ENCODE measurements at places on chromosomes 16 and 17. TPM values are rescaled to one million over a fixed set of nuclear protein-coding genes. Genes with fewer than 3 reads are reported as not detected.
A peak's percentile ranks its signal among the peaks of the same experiment; 100 is the strongest.

Gene ADAMTS18
- not detected for total RNA-seq

Gene MT1M
- total RNA-seq: not detected

Gene TLCD2
- not detected for total RNA-seq

Gene RAB11FIP3
- total RNA-seq: 20.7 TPM

Gene PITPNM3
- total RNA-seq: 0.68 TPM

Gene CCDC144A
- total RNA-seq: 0.97 TPM

Gene TBC1D3L
- total RNA-seq: 17.1 TPM

Gene NACA2
- not detected for total RNA-seq

Gene GOT2
- total RNA-seq: 96.4 TPM

Gene OTOP3
- total RNA-seq: not detected

GRCh38 chr16:66703406-66704215, 7.1 kb upstream of the CMTM4 start:
- H3K4me1 ChIP-seq: peaks cover 4% of the 10 kb centered on the region
- no peak overlapping the region for H3K27ac ChIP-seq
- no peak for DNase-seq
- H3K27me3 ChIP-seq: peaks cover 30% of the 10 kb centered on the region
- H3K36me3 ChIP-seq: no peaks in the 10 kb centered on the region
- H3K4me3 ChIP-seq: no peak overlapping the region

GRCh38 chr16:61820820-61821219, 215.4 kb downstream of the CDH8 start:
- no peaks in the 10 kb centered on the region for H3K4me1 ChIP-seq
- no peak overlapping the region for H3K4me3 ChIP-seq
- H3K27ac ChIP-seq: no peak overlapping the region
- no peak for DNase-seq

GRCh38 chr17:80416940-80417293, 1.9 kb downstream of the ENDOV start:
- peaks cover 15% of the 10 kb centered on the region for H3K27me3 ChIP-seq
- no peak for DNase-seq
- H3K36me3 ChIP-seq: peaks cover 5% of the 10 kb centered on the region
- H3K27ac ChIP-seq: no peak overlapping the region

- no peaks in the 10 kb centered on the region for H3K36me3 ChIP-seq
- no peak overlapping the region for H3K4me3 ChIP-seq
Measured at GRCh38 chr16:79347277-79347676, 253.3 kb downstream of the MAF start.

GRCh38 chr17:18250708-18251107, 7.8 kb downstream of the FLII start:
- peaks cover 63% of the 10 kb centered on the region for H3K36me3 ChIP-seq
- peaks cover 5% of the 10 kb centered on the region for H3K4me1 ChIP-seq
- no peak for DNase-seq
- H3K4me3 ChIP-seq: no peak overlapping the region
- H3K27ac ChIP-seq: no peak overlapping the region

DNA sequence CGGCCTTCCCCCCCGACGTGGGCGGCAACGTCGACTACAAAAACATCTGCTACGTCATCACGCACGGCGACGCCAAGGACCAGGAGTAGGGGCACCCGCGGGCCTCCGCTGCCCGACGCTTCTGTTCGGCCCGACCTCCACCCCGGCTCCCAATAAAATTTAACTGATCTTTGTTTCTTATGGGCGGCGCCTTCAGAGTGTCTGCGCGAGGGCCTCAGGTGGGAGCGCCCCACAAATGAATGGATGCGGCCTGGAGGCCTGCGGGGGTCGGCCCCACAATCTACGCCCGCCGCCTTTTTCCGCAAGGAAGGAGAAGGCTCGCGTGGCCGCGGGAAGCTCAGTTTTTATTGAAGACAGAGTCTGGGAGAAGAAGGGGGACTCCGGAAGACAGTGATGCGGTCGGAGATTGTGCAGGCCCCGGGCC, 3.2 kb downstream of the MYL11 start:
- peak overlapping the region; percentile 100 for H3K27ac ChIP-seq
- H3K27me3 ChIP-seq: no peaks in the 10 kb centered on the region
- peaks cover 59% of the 10 kb centered on the region for H3K4me1 ChIP-seq
- peak; percentile 90 for DNase-seq

GRCh38 chr17:69477204-69477902, 62.9 kb downstream of the MAP2K6 start:
- no peak overlapping the region for H3K4me3 ChIP-seq
- no peaks in the 10 kb centered on the region for H3K36me3 ChIP-seq
- no peaks in the 10 kb centered on the region for H3K27me3 ChIP-seq

DNA sequence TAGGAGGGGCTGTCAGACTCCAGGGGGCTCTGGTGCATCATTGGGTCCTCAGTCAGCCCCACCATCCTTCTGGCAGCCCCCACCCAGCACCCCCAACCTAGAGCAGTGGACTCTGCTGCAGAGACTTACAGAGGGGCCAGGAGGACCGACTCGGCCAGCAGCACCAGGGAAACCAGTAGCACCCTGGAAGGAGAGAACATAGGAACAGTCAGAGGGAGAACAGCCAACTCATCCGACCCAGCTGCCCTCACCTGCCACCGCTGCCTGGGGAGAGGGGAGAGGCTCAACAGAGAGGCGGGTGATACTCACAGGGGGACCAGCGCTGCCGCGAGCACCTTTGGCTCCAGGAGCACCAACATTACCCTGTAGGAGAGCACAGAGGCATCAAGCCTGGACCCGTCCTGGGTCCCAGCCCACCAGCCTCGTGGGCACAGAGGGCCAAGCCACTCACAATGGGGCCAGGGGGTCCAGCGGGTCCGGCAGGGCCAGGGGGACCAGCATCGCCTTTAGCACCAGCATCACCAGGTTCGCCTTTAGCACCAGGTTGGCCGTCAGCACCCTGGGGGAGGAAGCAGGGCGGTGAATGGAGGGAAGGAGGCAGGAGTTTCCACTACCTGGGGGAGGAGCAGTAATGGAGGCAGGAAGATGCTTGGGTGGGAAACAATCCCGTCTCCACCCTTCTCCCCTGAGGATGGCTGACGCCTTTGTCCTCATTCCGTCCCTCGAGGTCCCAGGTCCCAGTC, 11.7 kb downstream of the COL1A1 start:
- no peak for DNase-seq
- no peak overlapping the region for H3K4me3 ChIP-seq
- no peaks in the 10 kb centered on the region for H3K4me1 ChIP-seq
- H3K36me3 ChIP-seq: no peaks in the 10 kb centered on the region
- no peak overlapping the region for H3K27ac ChIP-seq

GRCh38 chr16:77991701-77992100, 30.6 kb upstream of the CLEC3A start:
- DNase-seq: no peak
- no peaks in the 10 kb centered on the region for H3K27me3 ChIP-seq
- no peaks in the 10 kb centered on the region for H3K36me3 ChIP-seq
- no peak overlapping the region for H3K27ac ChIP-seq

- DNase-seq: no peak
- no peaks in the 10 kb centered on the region for H3K27me3 ChIP-seq
- H3K4me3 ChIP-seq: no peak overlapping the region
Measured at GRCh38 chr17:4307179-4307930, 43.6 kb upstream of the ANKFY1 start.

DNA sequence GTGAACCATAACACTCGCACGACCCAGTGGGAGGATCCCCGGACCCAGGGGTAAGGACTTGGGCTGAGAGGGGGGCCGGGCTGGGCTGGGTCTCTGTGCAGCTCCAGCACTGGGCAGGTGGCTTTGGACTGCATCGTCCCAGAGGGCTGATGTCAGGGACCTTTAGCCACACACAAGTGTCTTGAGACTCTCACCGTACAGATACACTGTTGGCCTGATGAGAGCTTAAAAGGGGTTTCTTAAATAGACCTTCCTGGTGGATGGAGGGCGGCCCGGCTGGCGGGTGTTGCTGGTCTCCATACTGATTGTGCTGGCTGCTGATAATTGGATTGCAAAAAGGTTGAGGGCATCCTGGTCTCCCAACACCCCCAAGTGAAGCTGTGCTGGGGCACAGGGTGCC, 21.7 kb upstream of the CLEC18A start:
- no peaks in the 10 kb centered on the region for H3K27me3 ChIP-seq
- no peak for DNase-seq
- no peak overlapping the region for H3K27ac ChIP-seq
- H3K4me3 ChIP-seq: no peak overlapping the region
- no peaks in the 10 kb centered on the region for H3K4me1 ChIP-seq

DNA sequence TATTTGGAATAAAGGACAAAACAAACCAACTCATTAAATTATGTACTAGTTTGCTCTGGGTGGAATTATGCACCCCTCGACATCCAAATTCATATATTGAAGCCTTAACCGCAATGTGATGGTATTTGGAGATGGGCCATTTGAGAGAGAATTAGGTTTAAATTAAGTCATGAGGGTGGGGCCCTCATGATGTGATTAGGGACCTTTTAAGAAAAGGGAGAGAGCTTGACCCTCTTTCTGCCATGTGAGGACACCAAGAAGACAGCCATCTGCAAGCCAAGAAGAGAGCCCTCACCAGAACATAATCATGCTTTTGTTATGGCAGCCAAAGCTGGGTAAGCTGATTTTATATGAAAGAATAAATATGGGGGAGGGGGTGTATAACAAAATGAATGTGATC, 2.0 kb downstream of the C16orf87 start:
- H3K27me3 ChIP-seq: peaks cover 11% of the 10 kb centered on the region
- peak overlapping the region; percentile 33 for H3K27ac ChIP-seq
- DNase-seq: no peak

GRCh38 chr16:49861299-49861698, 5.4 kb upstream of the ZNF423 start:
- no peak overlapping the region for H3K27ac ChIP-seq
- peaks cover 15% of the 10 kb centered on the region for H3K4me1 ChIP-seq
- no peak overlapping the region for H3K4me3 ChIP-seq
- peaks cover 1% of the 10 kb centered on the region for H3K36me3 ChIP-seq
- DNase-seq: no peak

DNA sequence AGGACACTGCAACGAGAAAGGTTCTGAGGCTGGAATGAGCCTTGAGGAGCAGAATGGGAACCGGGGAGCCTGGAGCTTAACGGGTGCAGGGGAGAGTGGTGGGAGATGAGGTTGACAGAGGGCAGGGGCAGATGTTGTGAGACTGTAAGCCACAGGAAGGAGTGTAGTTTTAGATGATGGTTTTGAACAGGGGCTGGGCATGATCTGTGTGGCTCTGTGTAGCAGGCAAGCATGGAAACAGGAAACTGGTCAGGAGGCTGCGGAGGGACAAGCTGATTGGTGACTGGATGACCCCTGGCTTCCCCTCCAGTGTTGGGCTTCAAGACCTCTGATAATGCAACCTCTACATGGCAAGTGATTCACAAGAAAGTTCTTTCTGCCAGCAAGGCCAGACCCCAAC, 1.4 kb upstream of the CNGB1 start:
- no peak overlapping the region for H3K4me3 ChIP-seq
- H3K27ac ChIP-seq: peak overlapping the region; percentile 26
- peaks cover 11% of the 10 kb centered on the region for H3K4me1 ChIP-seq
- H3K27me3 ChIP-seq: peaks cover 2% of the 10 kb centered on the region

DNA sequence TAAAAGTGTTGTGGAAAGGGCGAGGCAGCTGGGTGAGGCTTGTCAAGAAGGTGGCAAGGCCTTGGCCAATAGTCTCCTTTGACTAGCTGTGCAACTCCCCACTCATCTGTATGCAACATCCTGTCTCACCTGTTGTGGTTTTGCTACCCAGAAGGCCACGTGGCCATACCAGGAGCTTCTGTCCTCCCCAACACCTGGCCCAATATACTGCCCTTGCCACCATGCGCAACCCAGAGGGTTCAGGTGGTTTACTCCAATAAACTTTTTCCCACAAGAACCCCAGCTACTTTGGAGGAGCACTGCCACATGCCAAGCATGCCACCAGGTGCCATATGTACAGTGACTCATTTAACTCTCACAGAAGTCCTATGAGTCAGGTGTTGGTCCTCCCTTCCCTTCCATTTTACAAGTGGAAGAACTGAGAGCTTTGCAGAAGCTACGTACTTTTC, 10.2 kb downstream of the MYO19 start:
- DNase-seq: no peak
- H3K4me1 ChIP-seq: peaks cover 19% of the 10 kb centered on the region
- H3K27me3 ChIP-seq: no peaks in the 10 kb centered on the region
- H3K4me3 ChIP-seq: no peak overlapping the region
- peak overlapping the region; percentile 41 for H3K27ac ChIP-seq

DNA sequence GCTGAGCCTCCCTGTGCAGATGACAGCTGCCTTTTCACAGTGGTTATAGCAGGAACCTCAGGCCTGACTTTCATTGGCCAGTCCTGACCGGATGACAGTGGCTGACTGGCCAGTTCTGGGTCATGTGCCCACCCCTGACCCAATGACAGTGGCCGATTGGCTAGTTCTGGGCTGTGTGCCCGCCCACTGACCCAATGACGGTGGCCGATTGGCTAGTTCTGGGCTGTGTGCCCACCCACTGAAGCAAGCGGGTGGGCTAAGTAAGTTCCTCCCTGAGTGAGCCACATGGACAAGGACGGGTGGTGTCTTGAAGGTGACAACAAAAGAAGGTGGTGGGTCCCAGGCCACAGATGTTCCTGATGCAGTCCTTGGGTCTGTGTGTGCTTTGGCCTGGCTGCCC, 9.5 kb downstream of the DEF8 start:
- no peaks in the 10 kb centered on the region for H3K27me3 ChIP-seq
- peaks cover 4% of the 10 kb centered on the region for H3K4me1 ChIP-seq

DNA sequence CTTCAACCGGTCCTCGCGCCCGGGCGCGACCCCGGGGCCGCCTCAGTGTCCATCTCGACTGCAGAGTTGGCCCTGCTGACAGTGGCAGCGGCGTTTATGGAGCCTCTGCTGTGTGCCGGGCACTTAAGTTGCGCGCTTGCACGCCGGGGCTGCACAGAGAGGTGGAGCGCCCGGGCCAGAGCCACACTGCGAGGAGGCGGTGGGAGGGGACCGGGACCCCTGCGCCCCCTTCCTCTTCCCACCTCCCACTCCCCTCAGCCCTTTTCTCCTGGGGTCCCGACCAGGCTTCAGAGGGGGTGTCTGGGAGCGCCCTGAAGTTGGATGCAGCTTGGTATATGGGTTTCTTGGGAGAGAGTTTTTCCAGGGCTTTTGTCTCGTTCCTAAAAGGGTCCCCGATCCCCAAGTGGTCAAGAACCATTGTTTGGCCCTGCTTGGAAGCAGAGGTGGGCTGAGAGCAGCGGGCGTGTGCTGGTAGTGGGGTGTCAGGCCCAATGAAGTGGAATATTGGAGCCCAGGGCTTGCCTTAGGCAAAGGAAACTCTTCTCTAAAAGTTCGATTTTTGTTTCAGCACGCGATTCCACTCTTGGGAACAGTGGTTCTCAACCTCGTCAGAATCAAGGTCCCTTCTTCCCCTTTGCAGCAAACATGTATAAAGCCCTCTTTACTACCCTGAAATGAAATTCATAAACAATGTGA, 605 bp downstream of the MRTFB start:
- peaks cover 17% of the 10 kb centered on the region for H3K4me1 ChIP-seq
- H3K27ac ChIP-seq: peak overlapping the region; percentile 74
- peak overlapping the region; percentile 82 for H3K4me3 ChIP-seq
- H3K36me3 ChIP-seq: peaks cover 2% of the 10 kb centered on the region

GRCh38 chr17:16932611-16933010, 39.3 kb downstream of the TNFRSF13B start:
- H3K27me3 ChIP-seq: no peaks in the 10 kb centered on the region
- no peaks in the 10 kb centered on the region for H3K4me1 ChIP-seq
- DNase-seq: no peak
